ENCODE measurements at places on chromosomes 5 and 9. TPM values are rescaled to one million over a fixed set of nuclear protein-coding genes. Genes with fewer than 3 reads are reported as not detected.

WASHC1 gene
- 9.2 TPM for total RNA-seq

DBH gene
- total RNA-seq: not detected

BSPRY gene
- total RNA-seq: 5.1 TPM

PCDHB13 gene
- total RNA-seq: 1.5 TPM

ANKRD33B gene
- 6.9 TPM for total RNA-seq

IFNA6 gene
- total RNA-seq: not detected

- DNase-seq: no peak
Observed at GRCh38 chr9:33431420-33431819, 16.0 kb downstream of the AQP3 start.

DNA sequence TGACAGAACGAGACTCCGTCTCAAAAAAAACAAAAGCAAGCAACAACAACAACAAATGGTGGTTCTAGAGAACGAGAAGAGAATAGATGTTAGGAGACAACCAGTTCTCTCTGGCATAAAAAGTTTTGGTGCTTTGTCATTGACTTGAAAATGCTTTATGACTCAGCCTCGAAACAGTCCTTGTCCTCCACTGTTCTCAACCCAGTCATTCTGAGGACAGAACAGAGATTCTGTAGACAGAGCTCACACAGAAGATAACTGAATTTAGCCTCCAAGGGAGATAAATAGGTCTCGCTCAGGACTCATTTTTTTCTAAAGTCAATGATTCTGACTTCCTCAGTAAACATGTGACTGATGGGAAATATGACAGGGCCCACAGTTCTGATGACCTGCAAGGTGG, 76.0 kb upstream of the FSTL4 start:
- DNase-seq: no peak

DNA sequence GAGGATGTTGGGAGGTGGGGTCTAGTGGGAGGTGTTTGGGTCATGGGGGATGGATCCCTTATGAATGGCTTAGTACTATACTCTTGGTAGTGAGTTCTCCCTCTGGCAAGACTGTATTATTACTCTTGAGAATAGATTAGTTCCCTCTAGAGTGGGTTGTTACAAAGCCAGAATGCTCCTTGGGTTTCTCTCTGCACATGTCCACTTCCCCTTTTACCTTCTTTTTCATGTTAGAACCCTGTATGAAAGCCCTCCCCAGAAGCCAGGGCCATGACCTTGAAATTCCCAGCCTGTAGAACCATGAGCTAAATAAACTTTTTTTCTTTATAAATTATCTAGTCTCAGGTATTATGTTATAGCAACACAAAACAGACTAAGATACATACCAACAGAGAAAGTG, 31.1 kb downstream of the SLC24A2 start:
- DNase-seq: no peak

DNA sequence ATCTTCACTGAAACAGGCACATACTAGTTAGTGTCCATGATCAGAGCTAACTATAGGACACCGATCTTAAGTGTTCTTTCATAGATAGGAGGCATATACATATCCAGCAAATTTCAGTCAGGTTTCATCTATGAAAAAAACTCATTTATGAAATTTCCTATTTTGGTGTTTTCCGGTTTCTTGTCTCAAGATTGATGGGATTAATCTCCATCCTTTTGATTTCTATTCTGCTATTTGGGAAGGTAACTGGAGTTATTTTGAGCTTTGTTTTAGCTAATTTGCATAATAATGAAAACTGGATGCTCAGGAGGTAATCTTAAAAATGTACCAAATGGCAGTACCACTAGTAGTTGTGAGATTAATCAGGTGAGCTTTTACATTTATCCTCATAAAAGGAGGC, 62.1 kb downstream of the BASP1 start:
- no peak for DNase-seq

DNA sequence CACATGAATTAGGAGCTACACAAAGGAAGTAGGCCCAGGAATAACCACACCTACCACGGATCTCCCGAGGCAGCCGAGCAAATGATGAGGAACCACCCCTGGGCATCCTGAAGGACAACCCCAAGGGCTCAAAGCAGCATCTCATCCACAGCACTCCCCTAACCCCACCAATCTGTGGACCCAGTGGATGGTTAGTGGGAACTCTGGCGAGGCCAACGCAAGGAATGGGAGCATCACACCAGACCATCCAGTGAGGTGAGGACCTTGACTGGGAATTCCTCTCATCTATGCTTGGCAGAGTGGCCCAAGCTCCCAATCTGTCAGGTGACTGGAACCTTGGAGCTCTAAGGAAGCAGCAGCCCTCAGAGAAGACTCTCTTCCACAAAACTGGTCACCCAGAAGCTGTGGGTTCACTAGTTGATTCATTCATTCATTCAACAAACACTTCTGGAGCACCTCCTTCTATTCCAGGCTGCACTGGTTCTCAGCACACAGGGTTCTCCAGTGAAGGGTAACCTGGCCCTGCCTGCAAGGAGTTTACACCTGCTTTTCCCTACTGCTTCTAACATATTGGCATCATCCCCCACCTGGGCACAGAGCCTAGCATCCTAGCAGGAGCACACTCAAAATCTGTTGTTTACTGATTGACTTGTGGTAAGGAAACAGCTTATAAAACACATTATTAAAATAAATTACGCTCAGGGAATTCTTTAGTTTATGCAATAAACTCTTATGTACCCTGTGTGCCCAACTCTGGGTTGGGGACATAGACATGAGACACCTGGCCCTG, 4.9 kb downstream of the ACSL6 start:
- no peak for DNase-seq

GRCh38 chr9:98568909-98569469, 139.7 kb downstream of the GABBR2 start:
- DNase-seq: no peak
